Stimulated activated CD4-positive, alpha-beta T cell treated with anti-CD3 and anti-CD28 coated beads, TNF-alpha, amount 100 ng/mL, for 4 hours (primary cell): ENCODE measurements at places on chromosomes 6 and 20.

GRCh38 chr6:169725125-169726048 lies 1.1 kb upstream of the PHF10 start:
- DNase-seq, result peak; percentile 13

DNA sequence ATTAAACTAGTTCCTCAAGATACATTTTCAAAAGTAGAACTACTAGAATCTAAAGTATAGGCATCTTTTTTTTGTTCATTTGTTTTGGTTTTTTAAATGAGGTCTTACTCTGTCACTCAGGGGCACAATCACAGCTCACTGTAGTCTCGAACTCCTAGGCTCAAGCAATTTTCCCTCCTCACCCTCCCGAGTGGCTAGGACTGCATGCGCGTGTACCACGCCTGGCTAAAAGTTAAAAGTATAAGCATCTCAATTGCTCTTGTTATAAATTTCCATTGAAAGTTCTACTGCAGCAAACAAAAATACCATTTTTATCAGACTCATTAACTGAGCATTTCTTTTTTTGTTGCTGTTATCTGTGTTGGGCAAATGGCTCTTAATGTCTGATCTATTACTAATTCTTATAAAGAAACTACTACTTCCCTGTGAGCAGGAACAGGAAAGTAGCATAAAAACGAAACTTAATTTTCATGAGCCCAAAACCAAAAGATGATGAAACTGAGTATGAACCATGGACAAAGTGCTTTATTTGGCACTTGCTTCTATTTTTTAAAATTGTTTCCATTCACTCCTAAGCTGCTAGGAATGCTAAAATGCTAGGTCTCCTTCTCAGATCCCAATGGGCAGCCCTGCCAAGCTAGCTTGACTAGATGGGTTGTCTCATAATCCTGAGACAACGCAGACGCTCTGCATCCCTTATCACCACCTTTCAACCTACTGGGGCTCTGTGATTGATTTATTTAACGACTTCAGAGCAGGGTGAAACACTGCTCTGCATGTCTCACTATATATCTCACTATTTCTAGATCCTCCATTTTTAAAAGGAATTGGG lies 36.9 kb downstream of the TRPC4AP start:
- DNase-seq, result no peak

GRCh38 chr6:24935366-24936152 lies at the start of gene RIPOR2:
RIPOR2 (minus strand) TSS chr6:24935960; CDS start chr6:24935898, 62 bp downstream.
- no peak for DNase-seq

DNA sequence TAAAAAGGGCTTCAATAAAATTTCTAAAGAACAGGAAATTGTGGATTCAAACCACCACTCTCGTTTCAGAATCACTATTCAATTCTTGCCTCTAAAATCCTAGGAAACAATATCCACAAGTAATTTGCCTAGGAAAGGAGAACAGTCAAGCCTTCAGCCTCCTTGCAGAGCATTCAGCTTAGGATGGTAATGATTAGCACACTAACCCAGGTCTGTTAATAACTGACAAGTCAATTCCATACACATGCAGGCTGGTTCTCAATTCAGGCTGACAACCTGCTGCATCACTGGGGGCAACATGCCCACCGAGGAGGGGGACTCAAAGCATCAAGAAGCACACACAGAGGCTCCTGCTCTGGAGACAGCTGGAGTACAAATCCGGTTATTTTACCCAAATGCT lies 57.6 kb downstream of the GMDS start:
- DNase-seq, result no peak

- no peak for DNase-seq
Measured at GRCh38 chr6:41469156-41470028, 76.8 kb upstream of the FOXP4 start.

GRCh38 chr6:3022765-3023662 lies 23.3 kb downstream of the NQO2 start:
- peak; percentile 14 for DNase-seq

DNA sequence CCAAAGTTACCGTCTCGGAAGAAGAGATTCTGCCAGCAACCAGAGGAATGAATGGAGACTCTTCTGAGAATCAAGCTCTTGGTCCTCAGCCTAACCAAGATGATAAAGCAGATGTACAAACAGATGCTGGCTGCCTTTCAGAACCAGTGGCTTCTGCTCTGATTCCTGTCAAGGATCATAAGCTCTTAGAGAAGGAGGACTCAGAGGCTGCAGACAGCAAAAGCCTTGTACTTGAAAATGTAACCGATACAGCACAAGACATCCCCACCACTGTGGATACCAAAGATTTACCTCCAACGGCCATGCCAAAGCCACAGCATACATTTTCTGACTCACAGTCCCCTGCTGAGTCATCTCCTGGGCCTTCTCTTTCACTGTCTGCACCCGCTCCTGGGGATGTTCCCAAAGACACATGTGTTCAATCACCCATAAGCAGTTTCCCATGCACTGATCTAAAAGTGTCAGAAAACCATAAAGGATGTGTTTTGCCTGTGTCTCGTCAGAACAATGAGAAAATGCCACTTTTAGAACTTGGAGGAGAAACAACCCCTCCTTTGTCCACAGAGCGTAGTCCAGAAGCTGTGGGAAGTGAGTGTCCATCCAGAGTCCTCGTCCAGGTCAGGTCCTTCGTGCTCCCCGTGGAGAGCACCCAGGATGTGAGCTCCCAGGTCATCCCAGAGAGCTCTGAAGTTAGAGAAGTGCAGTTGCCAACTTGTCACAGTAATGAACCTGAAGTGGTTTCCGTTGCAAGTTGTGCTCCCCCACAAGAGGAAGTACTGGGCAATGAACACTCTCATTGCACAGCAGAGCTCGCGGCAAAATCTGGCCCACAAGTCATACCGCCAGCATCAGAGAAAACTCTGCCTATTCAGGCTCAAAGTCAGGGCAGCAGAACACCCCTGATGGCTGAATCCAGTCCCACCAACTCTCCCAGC lies 109.6 kb downstream of the RTN4IP1 start:
- DNase-seq, result peak; percentile 66

DNA sequence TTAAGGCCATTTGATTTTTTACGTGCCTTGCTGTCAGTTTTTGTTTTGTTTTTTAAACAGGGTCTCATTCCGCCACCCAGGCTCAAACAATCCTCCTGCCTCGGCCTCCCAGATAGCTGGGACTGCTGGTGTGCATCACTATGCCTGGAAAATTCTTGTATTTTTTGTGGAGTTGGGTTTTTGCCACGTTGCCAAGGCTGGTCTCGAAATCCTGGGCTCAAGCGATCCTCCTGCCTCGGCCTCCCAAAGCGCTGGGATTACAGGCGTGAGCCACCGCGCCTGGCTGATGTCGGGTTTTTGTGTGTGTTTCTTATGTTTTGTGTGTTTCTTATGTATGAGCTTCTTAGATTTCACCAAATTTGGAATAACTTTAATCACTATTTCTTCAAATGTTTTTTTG lies 104.8 kb downstream of the TAF4 start:
- DNase-seq, result no peak

DNA sequence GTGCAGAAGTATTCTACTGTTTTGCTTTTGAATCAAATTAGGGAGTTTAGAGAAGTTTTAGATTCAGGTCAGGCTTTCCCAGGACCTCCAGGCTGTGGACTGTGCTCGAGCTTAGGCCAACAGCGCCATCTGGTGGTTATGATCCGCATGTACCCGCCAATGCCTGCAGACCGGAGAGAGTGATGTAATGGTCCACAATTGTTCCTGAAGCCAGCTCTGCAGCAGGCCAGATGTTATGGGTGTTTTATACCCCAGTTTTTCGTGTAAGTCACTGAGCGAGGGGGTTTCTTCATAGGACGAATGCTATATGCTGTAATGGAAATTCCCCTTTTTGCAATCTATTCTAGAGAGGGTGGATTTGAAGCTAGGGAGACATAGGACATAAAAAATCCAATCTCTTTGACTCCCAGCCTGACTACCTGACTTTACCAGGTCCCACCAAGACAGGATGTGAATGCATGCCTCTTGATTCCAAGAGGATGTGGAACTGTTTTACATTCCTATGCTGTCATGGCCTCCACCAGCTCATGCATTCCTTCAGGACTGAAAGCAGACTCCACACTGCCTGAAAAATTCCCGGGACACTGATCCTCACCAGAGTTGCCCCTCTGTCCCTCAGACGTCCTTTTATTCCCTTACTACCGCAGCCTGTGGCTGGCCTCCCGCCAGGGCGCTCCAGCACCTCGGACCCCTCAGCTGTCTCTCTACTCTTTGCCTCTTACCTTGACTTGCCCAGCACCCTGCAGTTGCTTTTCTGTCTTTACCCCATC lies 41.2 kb upstream of the LY86 start:
- DNase-seq, result peak; percentile 69

DNA sequence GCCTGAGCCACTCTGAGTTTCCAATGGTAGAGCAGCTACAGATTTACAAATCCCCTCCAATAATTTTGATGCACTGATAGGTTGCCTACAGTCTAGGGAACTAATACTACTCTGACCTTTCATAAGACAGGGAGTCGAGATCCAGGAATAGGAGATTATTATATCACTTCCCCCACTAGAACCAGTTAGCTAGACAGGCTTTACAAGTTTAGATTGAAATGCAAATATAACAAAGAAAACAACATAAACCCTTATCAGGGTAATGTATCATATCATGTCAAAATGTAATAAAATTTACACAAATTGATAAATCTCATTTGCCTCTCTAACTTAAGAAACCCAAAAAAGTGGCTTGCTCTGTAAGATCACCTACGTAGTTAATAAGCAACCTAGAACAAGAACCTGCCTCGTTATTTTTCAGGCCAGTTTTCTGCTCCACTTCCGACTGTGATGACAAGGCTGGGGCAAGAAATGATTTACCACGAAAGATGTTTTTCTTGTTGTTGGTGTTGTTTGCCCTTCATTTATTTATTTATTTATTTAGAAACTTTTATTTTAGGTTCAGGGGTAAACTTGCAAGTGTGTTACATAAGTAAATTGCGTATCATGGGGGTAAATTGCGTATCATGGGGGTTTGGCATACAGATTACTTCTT lies 504.2 kb upstream of the ID4 start:
- no peak for DNase-seq

GRCh38 chr6:116376149-116376548 lies 5.4 kb downstream of the DSE start:
- no peak for DNase-seq

DNA sequence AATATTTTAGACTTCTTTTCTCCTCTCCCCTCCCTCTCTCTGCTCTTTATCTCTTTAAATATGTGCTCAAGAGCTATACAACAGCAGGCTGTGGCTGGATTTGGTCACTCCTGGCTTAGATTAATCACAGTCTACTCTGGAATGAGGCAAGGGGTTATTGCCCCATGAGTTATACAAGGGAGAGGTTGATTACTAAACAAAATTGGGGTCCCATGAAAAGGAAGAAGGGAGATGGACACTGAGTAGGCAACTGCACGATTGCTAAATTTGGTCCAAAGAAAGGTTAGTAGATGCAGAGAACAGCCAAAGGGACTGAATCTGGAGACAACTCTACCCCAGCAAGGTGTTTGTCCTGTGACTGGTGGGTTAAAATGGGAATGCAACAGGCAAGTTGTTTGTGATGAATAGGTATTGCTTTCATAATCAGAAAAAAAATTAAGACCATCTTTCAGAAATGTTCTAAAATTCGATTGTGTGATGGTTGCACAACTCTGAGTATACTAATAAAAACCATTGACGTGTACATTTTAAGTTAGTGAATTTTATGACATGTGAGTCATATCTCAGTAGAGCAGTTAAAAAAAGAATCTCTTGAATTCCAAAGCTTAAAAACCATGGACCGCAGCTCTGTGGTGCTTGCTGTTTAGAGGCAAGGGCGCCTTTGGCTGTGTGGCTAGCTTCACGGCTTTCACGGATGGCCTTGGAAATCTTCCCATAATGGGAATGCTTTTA lies 57.1 kb downstream of the KIZ start:
- no peak for DNase-seq

DNA sequence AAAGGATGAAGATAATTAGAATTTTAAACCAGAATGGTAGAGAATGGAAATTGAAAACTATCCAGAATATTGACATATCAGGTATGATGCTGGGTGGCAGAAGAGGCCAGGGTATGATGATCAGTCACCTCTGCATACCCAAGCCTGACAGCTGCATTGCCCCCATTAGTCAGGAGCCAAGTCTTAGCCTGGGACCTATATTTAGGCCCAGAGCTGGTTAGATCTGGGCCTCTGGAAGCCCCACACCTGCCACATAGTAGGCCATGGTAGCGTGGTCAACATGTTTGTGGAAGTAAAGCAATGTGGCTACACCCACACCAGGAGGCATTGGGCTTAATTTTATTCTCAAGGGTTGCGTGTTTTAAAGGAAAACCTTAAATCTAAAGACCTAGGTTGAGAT lies 32.1 kb upstream of the CALHM6 start:
- DNase-seq, result no peak

DNA sequence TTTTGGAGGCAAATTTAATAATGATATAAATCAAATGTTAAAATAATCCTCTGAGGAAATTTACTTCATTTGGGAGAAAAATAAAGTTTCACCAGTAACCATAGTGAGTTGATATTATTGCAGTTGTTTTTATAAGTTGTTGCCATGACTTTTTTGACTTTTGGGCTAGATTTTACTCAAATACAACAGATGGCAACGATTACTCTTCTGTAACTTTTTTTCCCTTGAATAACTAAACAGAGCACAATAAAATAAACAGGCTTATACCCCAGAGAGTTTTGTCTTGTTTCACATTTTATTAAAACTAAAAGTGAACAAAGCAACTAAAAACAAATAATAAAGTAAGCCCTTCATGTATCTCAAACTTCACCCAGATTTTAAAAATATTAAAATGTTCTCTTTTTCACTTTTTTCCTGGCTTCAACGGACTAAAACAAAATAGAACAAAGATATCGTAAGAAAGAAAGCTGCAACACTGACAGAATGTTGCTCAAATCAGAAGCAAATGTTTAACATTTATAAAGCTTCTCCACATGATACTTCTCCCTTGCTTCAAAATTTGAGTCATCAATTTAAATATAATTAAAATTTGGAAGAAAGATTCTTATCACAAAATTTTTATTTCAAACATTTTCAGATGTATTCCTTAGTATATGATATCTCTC lies 42.5 kb upstream of the BMP5 start:
- no peak for DNase-seq

GRCh38 chr6:136922685-136923006 lies 545 bp downstream of the SLC35D3 start:
- no peak for DNase-seq

DNA sequence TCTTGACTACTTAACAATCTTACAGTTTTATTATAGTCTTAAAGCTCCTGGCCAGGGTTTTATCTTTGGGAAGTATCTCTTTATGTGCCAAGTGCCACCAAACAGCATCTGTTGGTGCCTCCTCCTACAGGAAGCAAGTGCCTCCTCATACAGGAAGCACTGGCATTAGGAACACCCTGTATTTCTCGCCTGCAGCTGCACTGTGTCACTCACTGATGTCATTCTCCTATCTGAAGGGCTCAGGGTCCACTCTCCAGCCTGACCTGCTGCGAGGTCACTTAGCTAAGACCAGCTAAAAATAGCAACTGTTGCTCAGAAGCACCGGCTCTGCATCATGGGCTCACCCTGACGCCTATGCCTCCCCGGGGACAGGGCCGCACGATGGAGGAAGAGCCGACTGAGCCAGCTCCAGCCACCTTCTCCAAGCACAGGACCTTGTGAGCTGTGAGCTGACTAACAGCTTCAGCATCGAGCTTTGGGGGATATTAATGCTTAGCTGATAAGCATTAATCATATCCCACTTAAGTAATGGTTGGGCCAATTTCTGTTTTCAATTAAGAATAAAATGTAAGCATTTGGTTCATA lies 66.3 kb upstream of the CD93 start:
- no peak for DNase-seq

GRCh38 chr6:142501795-142502194 lies 200.0 kb downstream of the ADGRG6 start:
- no peak for DNase-seq
